Occipital lobe (tissue), 3 donors: ENCODE measurements at places on chromosomes 2 and 18. TPM values are rescaled to one million over a fixed set of nuclear protein-coding genes. Genes with fewer than 3 reads are reported as not detected.

GRCh38 chr18:361100-361732, 93.4 kb upstream of the THOC1 start:
- no peak for DNase-seq

- DNase-seq = no peak
Measured at GRCh38 chr2:151381266-151381665, 23.9 kb downstream of the TNFAIP6 start.

DNA sequence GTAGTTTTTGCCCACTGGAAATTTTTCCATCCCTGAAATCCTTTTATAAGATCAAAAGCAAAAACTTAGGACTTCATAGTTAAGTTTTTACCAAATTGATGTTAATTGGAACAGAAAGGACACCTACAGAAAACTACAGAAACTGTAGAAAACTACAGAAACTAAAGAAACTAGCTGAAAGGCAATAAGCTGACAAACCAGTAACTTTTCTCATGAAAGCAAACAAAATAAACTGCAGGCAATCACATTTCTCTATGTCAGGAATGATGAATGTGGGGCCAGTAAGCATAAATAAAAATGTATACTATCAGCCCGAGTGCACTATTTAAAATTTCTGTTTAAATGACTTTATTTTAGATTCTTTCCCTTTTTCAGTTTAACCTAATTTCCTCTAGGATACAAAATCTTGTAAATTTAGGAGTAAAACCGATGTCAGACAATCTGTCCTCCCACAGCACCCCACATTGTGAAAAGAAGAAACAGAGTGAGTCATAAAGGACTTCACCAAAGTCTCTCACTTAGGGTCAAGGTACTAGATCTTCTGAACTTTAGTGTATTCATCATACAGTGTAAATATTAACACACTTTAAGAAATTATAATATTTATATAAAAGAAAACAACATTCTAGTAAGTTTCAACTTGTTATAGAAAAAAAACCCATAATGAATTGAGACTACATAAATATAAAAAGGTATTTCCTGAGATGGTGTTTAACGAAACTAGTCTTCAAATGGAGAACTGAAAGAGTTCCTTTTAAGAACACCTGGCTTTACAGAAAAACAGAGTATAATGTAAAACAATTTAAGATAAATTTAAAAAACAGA, 46.6 kb downstream of the USP40 start:
- DNase-seq = no peak

DNA sequence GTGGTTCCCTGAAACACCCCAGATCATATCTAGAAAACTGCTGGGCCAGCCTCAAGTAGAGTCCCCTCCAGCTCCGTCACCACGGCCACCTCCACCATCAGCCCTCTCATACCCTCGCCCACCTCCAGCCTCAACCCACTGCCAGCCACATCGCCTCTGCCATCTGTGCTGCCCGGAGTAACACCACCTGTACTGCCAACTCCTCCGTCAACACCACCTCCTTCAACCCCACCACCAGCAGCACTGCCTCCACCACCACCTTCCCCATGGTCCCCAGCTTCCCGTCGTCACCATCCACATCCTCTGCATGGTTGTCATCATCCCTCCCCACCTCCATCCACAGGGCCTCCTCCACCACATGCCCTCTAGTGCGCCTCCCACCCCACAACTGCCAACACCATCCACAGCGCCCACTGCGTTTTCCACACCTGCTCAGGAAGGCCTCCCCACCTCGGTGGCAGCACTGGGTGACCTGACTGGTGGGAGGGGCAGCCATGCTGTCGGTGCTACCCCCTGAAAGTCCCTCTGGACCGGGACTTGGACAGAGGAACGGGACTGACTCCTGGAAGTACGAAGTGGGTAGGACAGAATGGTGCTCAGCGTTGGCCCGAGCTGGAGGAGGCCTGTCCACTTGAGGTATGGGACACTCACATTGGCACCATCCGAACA, 1.6 kb downstream of the SNED1 start:
- DNase-seq = no peak

GRCh38 chr2:190679391-190679790, 30.5 kb downstream of the NAB1 start:
- no peak for DNase-seq

DNA sequence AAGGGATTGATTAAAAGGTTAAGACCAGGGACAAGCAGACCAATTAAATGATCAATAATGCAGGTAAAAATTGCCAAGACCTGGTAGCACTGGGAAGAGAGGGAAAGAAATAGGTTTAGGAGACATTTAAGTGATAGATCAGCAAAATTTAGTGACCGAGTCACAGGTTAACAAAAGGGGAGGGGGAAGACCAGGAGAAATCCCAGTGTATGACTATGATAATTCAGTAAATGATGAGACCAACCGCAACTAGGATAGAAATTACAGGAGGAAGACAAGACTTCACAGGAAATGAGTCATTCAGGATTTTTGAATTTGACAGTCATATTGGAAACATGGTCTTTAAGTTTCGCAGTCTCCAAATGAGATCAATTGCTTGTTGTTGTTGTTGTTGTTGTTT, 62.9 kb downstream of the COBLL1 start:
- no peak for DNase-seq

DNA sequence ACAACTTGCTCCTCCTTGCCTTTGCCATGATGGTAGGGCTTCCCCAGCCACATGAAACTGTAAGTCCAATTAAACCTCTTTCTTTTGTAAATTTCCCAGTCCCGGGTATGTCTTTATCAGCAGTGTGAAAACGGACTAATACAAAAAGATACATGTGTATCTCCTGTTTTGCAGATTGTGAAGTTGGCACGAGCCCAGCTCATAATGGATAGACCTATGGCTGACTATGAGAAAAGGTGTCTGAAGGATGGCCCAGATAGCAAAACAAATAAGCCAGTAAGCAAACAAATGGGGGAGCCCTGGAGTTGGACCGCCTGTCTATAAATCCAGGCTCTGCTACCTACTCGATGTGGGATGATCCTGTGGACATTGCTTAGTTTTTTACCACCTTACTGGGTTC, 15.5 kb upstream of the PRKCE start:
- no peak for DNase-seq

GRCh38 chr18:48683197-48683596, 144.4 kb downstream of the CTIF start:
- DNase-seq = no peak

GRCh38 chr2:42614838-42615237, 46.4 kb downstream of the MTA3 start:
- DNase-seq = no peak

DNA sequence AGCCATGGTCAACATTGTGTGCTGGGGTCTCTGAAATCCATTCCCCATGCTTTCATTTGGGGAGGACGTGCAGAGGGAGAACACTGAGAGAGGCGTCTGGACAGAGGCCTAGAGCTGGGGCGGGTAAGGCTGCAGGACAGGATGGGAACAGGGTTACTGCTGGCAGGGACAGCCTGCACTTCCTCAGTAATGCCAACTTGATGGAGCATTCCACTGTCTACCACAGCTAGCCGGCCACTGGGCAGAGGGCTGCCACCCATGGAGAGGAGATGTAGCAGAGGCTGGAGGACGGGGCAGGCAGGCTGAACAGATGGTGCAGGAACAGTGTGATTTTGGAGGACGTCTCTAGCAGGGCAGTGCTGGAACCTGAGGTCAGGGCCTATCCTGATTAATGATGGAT, 29.3 kb downstream of the MRPL33 start:
- no peak for DNase-seq

DNA sequence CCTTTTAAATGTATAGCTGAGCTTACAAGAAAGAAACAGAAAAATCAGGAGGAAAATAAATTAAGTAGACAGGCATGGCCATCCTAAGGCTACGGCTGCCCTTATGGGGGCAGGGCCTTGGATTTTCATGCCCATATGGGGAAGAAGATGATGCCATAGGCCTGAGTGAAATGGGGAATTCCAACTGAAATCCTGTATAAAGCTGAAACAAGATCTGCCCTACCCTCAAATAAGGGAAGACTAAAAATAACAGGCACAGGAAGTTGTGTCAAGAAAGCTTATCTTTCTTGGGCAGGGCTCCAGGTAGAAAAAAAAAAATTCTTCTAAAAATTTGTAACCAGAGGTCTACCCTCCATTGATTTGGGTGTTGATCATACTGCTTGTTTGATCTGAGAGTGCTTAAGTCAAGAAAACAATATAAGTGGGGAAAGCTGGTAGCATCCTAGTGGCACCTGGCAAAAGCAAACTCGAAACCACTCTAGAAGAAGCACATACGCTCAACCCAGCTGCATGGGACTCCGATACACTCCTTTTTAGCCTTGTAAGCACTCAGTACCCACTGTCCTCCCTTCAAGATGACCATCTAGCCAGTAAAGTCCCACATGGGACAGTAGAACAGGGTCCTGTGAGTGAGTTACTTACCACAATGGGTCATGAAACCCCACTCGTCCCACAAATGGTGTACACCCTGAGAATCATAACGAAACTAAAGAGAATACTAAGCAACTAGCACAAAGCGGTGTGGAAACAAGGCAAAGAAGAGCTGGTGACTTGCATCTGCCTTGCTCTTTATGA, 22.3 kb downstream of the DNAH7 start:
- no peak for DNase-seq

Gene KATNAL2
- total RNA-seq = 2.0 TPM

Gene NMUR1
- not detected for total RNA-seq

Gene AOX1
- 0.94 TPM for total RNA-seq
